Activated CD8-positive, alpha-beta T cell treated with anti-CD3 and anti-CD28 coated beads for 36 hours (primary cell): ENCODE measurements at places on chromosomes 16 and 17.

GRCh38 chr17:38705523-38705802 is 390 bp downstream of the MLLT6 start:
- H3K27me3 ChIP-seq: no peaks in the 10 kb centered on the region
- no peak for DNase-seq
- H3K4me3 ChIP-seq: peak overlapping the region; percentile 98
- peaks cover 42% of the 10 kb centered on the region for H3K4me1 ChIP-seq

DNA sequence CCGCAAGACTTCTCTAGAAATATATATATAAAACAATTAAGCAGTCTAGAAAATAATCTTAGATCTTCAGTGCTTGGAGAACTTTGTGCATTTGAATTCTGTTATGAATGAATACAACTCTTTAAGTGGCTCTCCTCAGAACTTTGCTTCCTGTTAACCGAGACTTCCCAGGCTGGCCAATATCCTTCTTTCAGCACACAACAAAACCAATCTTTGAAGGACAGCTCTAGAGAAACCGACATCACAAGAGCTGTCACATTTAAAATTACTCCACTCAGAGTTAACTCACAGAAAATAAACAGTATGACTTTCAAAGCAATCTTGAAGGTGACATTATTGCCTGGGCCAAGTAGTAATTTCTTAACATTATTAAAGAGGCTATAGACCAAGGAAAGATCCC is 49.7 kb upstream of the ITGA2B start:
- peaks cover 19% of the 10 kb centered on the region for H3K4me1 ChIP-seq
- peaks cover 9% of the 10 kb centered on the region for H3K36me3 ChIP-seq
- no peak for DNase-seq
- no peak overlapping the region for H3K4me3 ChIP-seq
- no peaks in the 10 kb centered on the region for H3K27me3 ChIP-seq
- peak overlapping the region; percentile 50 for H3K27ac ChIP-seq

GRCh38 chr17:45149669-45150664 is 1.7 kb downstream of the HEXIM1 start:
- peak overlapping the region; percentile 100 for H3K27ac ChIP-seq
- peak; percentile 58 for DNase-seq
- no peaks in the 10 kb centered on the region for H3K27me3 ChIP-seq
- peaks cover 18% of the 10 kb centered on the region for H3K36me3 ChIP-seq

DNA sequence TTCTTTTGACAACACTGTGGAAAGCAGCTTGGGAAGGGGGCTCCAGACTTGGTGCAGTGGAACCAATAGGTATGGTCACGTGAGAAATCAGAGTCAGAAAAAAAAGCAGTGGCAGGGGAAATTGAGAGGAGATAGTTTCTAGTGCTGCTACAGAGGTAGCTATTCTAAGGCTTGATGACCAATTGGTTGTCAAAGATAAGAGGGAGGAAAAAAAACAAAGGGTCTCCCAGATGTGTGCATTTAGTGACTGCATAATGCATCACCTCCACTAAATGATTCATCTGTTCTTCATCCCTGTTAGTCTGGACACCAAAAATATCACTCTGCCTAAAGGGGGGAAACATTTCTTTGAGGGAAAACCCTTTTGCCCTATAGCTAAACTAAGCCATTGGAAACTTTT is 56.5 kb downstream of the PIGL start:
- no peak overlapping the region for H3K4me3 ChIP-seq
- no peak for DNase-seq
- peaks cover 20% of the 10 kb centered on the region for H3K4me1 ChIP-seq
- peaks cover 37% of the 10 kb centered on the region for H3K36me3 ChIP-seq

DNA sequence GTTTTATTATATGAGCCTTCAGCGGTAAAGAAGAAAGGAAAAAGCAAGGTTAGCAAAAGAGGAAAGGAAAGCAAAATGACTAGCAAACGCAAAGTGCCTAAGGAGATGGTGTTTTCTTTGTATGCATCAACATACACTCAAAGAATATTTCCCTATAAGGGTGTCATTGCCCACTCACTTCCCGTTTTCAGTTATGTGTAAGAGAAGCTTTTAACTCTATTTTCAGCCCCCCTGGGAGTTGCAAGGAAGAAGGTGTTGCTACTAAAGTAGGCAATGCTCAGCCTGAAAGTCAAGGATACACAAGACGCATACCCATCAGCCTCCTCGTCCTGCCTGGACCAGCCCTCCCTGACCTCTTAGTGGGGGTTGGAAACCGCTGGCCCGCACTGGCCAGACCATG is 267.7 kb upstream of the ZFHX3 start:
- H3K4me3 ChIP-seq: no peak overlapping the region
- no peak overlapping the region for H3K27ac ChIP-seq
- H3K36me3 ChIP-seq: no peaks in the 10 kb centered on the region
- H3K4me1 ChIP-seq: no peaks in the 10 kb centered on the region
- no peaks in the 10 kb centered on the region for H3K27me3 ChIP-seq

DNA sequence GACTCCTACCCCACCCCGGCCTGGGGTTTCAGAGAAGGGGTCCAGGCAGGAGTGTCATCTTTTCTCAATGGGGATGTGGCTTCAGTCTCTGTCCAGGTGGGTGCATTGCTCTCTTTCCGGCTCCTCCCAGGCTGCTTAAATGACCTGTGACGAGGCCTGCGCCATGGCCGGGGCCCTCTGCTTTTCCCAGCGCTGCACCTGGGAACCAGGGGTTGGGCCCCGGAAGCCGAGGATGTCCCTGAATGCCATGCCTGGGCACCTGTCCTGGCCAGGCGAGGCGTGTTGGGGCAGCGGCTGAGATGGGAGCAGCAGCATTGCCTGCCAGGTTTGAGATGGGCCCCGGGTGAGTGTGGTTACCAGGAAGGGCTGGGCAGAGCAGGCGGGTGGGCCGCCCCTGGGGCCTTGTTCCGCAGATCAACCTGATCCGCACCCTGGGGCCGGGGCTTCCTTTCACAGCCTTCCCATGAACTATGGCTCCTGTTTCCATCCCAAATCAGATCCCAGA is 147.4 kb downstream of the SEC14L1 start:
- peaks cover 2% of the 10 kb centered on the region for H3K4me1 ChIP-seq
- peaks cover 3% of the 10 kb centered on the region for H3K27me3 ChIP-seq
- DNase-seq: no peak
- no peaks in the 10 kb centered on the region for H3K36me3 ChIP-seq

DNA sequence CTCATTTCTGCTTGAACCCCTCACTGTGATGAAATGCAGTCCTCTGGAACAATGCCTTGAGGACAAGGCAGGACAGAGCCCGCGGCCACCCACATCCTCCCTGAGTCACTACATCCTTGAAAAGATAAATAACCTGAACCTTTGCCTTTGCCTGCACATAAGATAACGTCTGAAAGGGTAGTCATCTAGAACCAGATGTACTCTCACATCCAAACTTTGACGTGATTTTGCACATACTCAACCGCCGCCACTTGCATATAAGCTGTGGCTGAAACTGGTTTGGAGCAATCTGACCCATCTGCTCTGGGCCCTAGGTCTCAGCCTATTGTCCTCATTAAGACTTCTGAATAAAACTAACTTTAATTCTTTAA is 252.1 kb downstream of the PHKB start:
- H3K36me3 ChIP-seq: no peaks in the 10 kb centered on the region
- H3K27me3 ChIP-seq: peaks cover 5% of the 10 kb centered on the region
- H3K27ac ChIP-seq: no peak overlapping the region
- H3K4me1 ChIP-seq: peaks cover 4% of the 10 kb centered on the region
- peak; percentile 24 for DNase-seq

- H3K27me3 ChIP-seq: no peaks in the 10 kb centered on the region
- no peaks in the 10 kb centered on the region for H3K4me1 ChIP-seq
- no peak overlapping the region for H3K27ac ChIP-seq
These were observed 225.1 kb upstream of the CA10 start for GRCh38 chr17:52383493-52384100.

DNA sequence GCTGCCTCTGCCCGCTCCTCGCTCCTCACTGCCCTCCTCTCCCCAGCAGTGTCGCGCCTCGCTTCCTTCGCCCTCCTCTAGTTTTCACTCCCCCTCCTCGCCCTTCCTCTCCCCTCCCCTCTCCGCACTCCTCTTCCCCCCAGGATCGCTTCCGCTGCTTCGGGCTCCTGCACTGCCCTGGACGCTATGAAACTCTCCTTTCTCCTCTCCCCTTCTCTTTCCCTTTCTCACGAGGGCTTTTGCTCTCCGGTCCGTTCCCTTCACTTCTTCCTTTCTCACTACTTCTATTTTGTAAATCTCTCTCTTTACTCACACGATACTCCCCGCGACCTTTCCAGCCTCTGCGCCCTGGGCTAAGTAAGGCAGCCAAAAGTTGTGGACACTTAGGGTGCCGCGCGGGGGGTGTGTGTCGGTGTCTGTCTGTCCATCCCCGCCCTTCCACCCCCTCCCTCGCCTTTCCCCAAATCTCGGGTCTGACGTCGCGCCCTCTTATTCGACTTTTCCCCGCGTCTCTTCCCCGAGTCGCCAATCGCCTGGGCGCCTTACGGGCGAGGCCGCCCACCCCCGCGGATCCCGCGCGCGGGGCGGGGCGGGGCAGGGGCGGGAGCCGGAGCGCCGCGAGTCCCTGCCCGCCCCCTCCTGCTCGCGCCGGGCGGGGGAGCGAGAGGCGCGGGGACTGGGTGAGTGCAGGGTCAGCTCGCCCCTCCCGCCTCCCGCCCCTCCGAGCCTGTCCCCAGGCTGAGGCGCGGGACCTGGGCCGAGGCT is at the start of gene IRX3:
Gene IRX3 (minus strand): TSS at position 422 of the 765 bp plus-strand sequence. CDS start 737 bp downstream, outside the sequence.
- H3K27ac ChIP-seq: no peak within 1 kb of the TSS
- H3K4me1 ChIP-seq: peaks cover 24% of the 10 kb centered on the region
- peak within 1 kb of the TSS; percentile 66 for H3K4me3 ChIP-seq
- peaks cover 70% of the 10 kb centered on the region for H3K27me3 ChIP-seq

DNA sequence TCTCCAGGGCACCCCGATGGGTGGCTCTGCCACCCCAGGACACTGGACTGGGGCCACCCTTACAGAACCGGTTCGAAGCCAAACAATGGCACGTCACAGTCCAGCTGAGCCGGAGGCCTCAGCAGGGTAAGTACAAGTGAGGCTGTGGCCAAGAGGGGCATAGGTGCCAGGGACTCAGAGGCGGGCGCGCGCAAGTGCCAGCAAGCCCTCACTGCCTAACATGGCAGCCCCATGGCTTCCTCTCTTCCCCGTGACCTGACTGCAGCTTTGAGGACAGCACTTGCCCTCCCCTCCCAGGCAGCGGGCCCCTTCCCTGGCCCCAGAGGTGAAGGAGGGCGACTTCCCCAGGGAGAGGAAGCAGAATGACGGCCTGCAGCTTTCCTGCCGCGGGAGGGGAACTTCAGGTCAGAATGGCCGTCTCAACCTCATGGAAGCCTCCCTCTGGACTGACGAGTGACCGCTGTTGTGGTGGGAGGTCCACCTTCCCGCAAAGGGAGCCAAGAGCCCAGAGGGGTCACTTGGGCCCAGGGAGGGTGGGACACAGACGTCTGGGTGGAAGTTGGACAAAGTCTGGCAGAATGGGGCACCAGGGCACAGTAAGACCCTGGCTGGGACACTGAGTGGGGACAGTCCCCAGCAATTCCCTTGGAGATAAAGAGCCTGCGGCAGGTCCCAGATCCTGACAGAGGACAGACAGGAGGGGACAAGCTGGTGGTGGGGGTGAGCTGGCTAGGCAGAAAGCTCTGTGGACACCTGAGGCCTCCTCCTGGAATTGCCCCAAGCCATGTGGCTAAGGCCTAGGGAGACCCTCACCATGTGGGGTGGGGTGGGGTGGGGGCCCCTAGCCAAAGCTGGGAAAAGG is 52.1 kb upstream of the TOB1 start:
- no peaks in the 10 kb centered on the region for H3K36me3 ChIP-seq
- no peak overlapping the region for H3K4me3 ChIP-seq
- no peaks in the 10 kb centered on the region for H3K27me3 ChIP-seq
- H3K4me1 ChIP-seq: peaks cover 54% of the 10 kb centered on the region
- DNase-seq: no peak

DNA sequence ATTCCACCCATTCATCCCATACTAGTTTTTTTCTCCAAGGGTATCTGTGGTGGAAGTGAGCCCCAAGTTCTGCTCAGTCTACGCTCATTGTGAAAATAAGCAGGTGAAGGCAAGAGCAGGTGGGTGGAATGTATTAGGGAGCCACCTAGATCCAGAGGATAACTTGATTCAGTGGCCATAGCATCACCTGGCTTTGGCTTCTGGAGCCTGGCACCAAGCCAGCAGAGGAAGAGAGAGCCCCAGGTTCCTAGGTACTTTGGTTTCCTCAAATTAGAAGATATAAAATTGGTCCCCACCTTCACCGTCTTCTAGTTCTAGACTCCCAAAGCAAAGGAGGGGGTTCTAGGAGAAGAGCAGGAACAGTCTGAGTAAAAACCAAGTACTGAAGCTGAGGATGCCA is 4.1 kb downstream of the FXR2 start:
- DNase-seq: no peak
- no peaks in the 10 kb centered on the region for H3K27me3 ChIP-seq
- no peak overlapping the region for H3K27ac ChIP-seq
- peaks cover 7% of the 10 kb centered on the region for H3K36me3 ChIP-seq
- peaks cover 37% of the 10 kb centered on the region for H3K4me1 ChIP-seq

GRCh38 chr16:1530349-1530882 is 3.0 kb upstream of the TMEM204 start:
- H3K36me3 ChIP-seq: peaks cover 9% of the 10 kb centered on the region
- peaks cover 21% of the 10 kb centered on the region for H3K4me1 ChIP-seq
- H3K4me3 ChIP-seq: no peak overlapping the region
- DNase-seq: no peak
- no peak overlapping the region for H3K27ac ChIP-seq

DNA sequence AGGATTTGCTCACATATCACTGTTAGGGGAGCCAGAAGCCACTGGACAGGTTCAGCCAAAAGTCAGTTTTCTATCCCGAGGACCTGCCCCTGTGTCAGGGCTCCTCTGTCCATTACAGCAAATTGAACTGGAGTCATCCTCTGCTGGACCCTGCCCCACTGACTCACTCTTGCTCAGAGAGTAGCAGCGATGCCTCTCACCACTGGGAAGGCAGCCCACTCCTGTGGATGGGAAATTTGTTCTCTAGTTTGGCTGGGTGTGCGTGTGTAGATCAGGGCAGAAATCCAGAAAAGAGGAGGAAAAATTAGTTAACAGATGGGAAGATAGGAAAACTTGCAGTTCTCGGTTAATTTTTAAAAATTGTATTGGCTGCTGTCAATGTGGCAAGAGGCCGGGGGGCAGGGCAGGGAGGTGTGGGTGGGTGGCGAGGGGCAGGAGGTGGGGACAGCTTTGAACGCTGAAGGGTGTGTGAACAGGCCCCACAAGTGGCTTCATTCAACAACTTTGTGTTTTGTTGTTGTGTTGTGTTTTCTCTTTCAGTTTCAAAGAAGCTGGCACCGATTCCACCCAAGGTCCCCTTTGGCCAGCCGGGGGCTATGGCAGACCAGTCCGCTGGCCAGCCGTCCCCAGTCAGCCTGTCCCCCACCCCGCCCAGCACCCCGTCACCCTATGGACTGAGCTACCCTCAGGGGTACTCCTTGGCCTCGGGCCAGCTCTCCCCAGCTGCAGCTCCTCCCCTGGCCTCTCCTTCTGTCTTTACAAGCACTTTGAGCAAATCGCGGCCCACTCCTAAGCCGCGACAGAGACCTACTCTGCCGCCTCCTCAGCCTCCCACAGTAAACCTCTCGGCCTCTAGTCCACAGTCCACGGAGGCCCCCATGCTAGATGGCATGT is 33.6 kb downstream of the ELAC2 start:
- peaks cover 2% of the 10 kb centered on the region for H3K27me3 ChIP-seq
- no peaks in the 10 kb centered on the region for H3K4me1 ChIP-seq
- peaks cover 1% of the 10 kb centered on the region for H3K36me3 ChIP-seq
- H3K4me3 ChIP-seq: no peak overlapping the region

GRCh38 chr16:745739-746138 is 4.9 kb upstream of the CIAO3 start:
- peak; percentile 49 for DNase-seq
- H3K27me3 ChIP-seq: no peaks in the 10 kb centered on the region
- no peaks in the 10 kb centered on the region for H3K4me1 ChIP-seq
- H3K36me3 ChIP-seq: no peaks in the 10 kb centered on the region
- no peak overlapping the region for H3K27ac ChIP-seq
